ENCODE measurements at places on chromosomes 3 and 15.

GRCh38 chr3:32551087-32551486 lies 19.6 kb downstream of the DYNC1LI1 start:
- no peak for DNase-seq

- peak; percentile 21 for DNase-seq
These were observed 32.9 kb downstream of the TBC1D2B start for GRCh38 chr15:78044407-78045155.

DNA sequence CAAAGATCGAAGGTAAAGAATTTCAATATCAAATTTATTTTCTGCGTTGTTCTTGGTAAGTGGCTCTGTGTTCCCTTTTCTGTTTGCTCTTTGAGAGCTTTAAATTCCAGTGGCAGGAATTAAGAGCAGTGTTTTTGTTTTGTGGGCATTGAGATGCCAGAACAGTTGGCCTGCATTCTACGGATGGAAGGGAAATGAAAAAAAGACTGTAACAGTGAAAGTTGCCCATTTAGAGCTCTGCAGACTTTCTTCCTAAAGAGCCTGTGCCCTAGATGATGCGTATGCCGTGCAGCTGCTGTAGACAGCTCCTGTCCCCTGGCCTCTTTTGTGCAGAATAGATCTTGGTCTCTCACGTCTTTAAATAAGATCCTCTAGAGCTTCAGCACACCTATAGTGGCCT lies 58.8 kb downstream of the KAT2B start:
- DNase-seq, result no peak

GRCh38 chr15:68344600-68344999 lies 67.1 kb downstream of the FEM1B start:
- DNase-seq, result no peak

DNA sequence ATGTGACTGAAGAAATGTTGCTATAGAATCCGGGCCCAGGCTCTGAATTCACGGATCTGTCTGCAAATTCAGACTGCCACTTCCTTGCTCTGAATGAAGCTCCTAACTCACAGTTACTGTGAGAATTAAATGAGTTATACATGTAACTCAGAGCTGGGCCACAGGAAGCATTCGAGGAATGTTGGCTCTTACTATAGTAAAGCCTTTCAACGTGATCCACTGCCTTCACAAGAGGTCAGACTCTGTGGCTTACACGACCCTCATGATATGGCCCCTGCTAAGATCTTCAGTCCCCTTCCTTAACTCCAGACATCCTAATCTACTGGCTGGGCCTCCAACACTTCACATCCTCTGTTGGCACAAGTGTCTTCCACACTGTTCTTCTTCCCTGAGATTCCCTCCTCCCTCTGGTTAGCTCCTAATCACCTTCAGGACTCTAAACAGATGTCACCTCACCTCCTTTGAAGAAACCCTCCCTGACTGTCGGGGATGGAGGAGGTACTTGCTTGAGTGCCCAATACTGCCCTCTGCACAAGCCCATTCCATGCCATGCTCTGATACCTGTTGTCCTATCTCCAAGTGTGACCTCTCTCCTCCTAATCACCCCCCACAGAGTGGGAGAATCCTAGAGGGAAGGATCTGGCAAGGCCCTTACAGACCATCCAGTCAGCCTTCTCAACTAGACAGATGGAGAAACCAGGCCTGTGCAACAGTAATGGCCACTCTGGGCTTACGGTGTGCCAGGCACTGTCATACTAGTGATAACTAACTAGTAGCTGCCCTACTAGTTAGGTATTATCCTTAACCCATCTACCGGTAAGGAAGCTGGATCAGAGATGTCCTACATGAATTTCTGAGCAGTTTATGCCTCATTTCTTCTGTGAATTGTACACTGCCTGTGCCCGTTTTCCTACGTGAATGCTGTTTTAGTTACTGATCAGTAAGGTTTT lies 1.3 kb downstream of the ACTR8 start:
- no peak for DNase-seq

GRCh38 chr15:67117370-67117769 lies 52.0 kb downstream of the SMAD3 start:
- DNase-seq, result no peak

- DNase-seq, result no peak
These were observed 139.6 kb downstream of the IL20RB start for GRCh38 chr3:137097386-137097785.

- DNase-seq, result no peak
These were observed 189.3 kb downstream of the NFKBIZ start for GRCh38 chr3:102038477-102039142.

- no peak for DNase-seq
These were observed 17.5 kb downstream of the SHC4 start for GRCh38 chr15:48946074-48946839.

- peak; percentile 28 for DNase-seq
These were observed 16.0 kb upstream of the MEGF11 start for GRCh38 chr15:66269326-66270090.

DNA sequence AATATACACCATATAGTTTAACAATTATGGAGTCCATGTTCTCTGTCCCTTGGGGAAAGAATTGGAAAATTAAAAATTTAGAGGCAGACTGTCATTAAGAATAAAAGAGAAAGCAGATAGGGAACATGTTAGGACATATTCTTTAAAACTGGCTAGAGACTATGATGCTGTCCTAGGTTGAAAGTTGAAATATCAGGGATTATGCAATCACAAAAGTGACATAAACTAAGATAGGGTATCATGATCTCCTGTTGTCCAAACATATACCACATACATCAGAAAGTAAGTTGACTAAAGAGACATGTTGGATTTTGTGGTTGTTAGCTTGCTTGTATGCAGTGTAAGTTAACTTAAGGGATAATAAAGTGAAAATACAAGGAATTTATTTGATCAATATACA lies 9.9 kb upstream of the EID1 start:
- no peak for DNase-seq

DNA sequence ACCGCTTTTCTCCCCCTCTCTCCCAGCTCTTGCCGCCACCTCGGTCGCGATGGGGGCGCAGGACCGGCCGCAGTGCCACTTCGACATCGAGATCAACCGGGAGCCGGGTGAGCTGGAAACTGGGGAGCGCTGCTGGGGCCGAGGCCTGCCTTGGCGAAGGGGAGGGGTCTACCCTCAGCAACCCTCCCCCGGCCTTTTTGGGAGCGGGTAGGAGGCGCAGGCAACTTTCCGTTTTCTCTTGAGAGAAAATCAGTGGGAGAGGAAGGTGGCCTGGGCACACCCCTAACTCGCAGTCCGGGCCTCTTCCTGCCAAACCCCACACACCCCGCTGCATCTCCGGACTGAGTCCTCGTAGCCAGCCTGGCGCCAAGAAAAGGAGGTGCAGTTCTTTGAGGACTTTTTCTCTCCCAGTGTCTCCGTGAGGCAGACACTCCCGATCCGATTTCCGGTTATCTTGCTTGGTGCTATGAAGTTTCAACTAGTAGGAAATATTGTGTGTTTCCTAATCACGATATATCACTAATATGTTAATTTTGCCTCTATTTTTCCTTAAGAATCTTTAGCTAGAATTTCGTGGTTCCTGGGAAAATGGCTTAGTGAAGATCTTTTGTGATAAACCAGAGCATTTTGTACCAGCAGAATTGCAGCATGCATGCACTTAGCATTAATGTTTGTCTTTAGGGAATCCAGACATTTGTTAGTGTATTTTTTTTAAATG lies 631 bp downstream of the NKTR start:
- DNase-seq, result peak; percentile 58

- DNase-seq, result no peak
These were observed 794 bp downstream of the LRIG1 start for GRCh38 chr3:66499881-66500575.

DNA sequence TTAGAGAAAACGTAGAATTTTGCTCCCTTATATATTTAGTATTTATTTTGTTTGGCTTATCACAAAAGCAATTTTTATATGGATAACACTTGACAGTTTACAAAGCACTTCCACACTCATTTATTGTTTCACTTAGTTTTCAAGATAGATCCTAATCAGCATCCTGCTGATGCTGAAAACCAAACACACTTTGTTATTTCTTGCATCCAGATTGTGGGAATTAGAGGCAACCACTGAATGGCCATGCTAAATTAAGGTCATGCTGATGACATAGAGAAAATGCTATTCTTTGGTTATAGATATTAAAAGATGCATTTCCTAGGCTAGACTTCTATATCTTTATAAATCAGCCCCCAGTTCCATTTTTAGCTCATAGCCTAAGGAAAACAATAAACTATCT lies 474.1 kb upstream of the KCNMB2 start:
- DNase-seq, result no peak

GRCh38 chr3:4772171-4772804 lies 206.9 kb upstream of the BHLHE40 start:
- DNase-seq, result no peak

- no peak for DNase-seq
These were observed 12.0 kb downstream of the EFCAB12 start for GRCh38 chr3:129416415-129416814.

DNA sequence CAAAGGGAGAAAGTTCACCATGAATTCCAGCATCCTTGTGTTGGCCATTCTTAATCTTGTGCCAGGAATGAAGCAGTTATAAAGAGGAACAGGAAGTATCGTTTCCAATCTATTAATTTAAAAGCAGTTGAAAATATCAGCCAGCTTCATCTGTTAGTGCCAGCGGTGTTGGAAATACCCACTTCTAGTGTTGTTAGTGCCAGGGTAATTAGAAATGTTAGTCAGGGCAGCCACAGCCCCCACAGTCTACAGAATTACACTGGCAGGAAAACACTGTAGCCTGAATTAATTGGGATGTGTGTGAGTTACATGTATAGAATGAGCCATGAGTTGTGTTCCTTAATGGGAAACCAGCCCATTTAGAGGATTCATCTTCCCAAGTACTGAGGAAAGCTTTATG lies 127.8 kb downstream of the GHSR start:
- no peak for DNase-seq

DNA sequence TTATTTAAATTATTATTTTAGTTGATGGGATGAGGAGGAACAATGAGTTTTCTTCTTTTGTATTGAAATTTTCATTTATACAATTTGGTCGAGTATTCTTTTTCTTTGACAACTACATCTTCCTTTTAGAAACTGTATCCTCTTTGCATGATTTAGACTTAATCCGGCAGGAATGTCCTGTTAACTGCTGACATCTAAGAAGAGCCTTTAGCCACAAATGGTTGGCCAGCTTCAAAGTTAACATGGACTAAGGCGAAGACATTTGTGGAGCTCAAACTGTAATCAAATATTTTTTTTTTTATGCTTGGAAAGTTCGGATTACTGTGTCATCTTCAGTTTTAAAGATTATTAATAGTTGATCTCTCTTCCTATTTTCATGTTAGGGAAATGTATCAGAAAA lies 43.2 kb downstream of the RIOX2 start:
- no peak for DNase-seq

DNA sequence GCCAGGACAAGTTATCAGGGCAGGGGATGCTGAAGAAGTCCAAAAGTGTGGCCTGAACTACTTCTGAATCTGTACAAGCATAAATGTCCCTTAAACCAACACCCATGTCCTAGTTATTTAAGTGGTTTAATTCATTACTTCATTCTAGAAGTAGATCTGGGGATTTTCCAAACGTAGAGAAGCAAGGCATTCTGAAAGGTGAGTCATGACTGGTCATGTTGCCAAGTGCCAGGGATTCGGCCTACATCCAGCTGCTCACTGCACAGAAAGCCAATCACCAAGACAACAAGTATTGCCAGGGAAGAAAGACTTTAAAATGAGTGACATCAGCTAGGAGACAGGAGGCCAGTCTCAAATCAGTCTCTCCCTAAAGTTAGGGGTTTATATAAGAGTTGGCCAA lies 396.6 kb downstream of the GABRB3 start:
- DNase-seq, result no peak

DNA sequence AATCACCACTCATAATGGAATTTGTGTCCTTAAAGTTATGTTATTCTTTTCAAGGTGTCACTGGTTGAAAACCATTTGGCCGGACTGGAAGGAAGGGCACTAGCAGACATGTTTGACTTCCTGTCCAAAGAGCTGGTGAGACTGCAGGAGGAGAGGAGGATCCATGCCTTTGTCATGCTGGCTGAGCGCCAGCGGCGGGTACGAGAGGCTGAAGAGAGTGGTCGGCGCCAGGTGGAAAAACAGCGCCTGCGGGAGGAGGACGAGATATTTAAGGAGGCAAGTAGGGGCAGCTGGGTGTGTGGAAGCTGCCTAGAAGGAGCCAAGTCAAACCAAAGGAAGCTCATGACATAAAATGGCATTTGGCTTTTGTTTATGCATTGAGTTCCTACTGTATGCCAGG lies 38.0 kb upstream of the NR1I2 start:
- no peak for DNase-seq

DNA sequence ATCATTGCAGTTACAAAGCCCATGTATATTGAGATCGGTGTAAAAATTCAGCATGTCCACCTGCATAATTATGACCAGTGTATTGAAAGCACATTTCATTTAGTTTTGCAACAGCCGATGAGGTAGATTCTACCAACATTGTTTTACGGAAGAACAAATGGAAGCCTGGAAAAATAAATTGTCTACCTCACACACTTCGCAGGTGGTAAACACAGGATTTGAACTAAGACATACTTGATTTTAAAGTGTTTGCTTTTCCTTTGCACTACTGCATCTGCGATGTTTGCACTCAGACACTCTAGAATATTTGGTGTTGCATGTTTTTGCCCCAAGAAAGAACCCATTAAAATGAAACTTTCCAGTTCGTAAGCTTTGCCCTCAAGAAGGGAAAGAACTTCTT lies 148.4 kb downstream of the PGPEP1L start:
- DNase-seq, result no peak

- no peak for DNase-seq
These were observed 278.1 kb downstream of the ULK4 start for GRCh38 chr3:41683666-41684350.

DNA sequence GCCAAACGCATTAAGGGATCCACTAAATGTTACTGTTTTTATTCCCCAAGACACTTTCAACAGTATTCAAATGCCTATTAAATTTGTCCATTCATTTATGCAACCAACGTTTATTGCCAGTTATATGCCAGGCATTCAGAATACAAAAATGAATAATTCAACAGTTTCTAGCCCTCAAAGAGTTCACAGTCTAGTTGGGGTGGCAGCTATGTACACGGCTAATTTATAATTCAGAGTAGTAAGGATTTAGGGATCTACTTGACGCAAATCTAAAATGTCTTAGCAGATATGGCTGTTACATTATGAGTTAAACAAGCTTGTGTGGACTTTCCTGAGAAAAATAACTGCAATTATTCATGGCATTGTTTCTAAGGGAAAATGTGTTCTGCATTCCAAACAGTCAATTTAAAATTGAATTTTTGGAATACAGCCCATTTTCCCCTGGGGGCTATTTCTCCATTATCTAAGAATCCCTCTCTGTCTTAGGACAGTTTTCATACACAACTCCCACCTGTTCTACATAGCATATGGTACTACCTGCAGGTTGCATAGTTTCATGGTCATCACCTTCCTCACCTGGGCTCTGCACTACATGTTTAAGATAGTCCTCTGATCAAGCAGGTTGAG lies 11.5 kb upstream of the MSL2 start:
- no peak for DNase-seq

All from NCI-H446 (cell line).